Myocyte (in vitro differentiated cells): ENCODE measurements at places on chromosomes 3 and 15. TPM values are rescaled to one million over a fixed set of nuclear protein-coding genes. Genes with fewer than 3 reads are reported as not detected.

LRRC31 gene
- total RNA-seq = not detected in 2 replicates

ACAD9 gene
- total RNA-seq = 38.1 and 42.3 TPM in 2 replicates

SQOR gene
- total RNA-seq = 12.8 and 18.1 TPM in 2 replicates

CNTN4 gene
- not detected in 2 replicates for total RNA-seq

WNT7A gene
- total RNA-seq = not detected in 2 replicates

GOLGA6L26 gene
- total RNA-seq = not detected in 2 replicates

UCN2 gene
- total RNA-seq = 0.11 and 0.31 TPM in 2 replicates

SLC27A2 gene
- total RNA-seq = not detected in 2 replicates

SLC9C1 gene
- not detected in 2 replicates for total RNA-seq

CLRN1 gene
- not detected in 2 replicates for total RNA-seq

RAMAC gene
- total RNA-seq = 17.1 and 24.8 TPM in 2 replicates

RPL14 gene
- 190 and 240 TPM in 2 replicates for total RNA-seq

DLL4 gene
- total RNA-seq = 0.13 TPM in 1 of 2 replicates, not detected in the other

DPPA2 gene
- total RNA-seq = not detected in 2 replicates
